ENCODE measurements at places on chromosomes 7 and 10. TPM values are rescaled to one million over a fixed set of nuclear protein-coding genes. Genes with fewer than 3 reads are reported as not detected.

DNA sequence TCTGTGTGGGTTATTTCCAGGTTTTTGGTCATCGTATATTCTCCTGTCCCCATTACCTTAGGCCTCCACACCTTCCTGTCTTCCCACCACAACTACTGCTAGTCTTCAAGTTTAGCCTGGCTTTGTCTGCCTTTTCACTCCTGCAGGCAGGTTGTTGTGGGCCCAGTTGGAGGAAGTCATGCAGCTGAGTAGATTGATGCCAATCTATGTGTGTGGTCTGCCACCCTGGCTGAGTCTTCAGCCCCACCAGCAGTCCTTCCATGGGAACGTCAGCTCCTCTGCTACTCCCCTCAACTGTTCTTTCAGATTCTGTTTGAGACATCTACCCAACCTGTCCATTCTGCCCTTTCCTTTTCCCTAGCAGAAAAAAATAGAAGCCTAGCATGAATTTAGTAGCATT is 6.3 kb downstream of the RINT1 start:
- H3K4me3 ChIP-seq: no peak overlapping the region
- DNase-seq: no peak
- no peak overlapping the region for H3K27ac ChIP-seq
- peaks cover 57% of the 10 kb centered on the region for H3K36me3 ChIP-seq
- no peaks in the 10 kb centered on the region for H3K27me3 ChIP-seq

DNA sequence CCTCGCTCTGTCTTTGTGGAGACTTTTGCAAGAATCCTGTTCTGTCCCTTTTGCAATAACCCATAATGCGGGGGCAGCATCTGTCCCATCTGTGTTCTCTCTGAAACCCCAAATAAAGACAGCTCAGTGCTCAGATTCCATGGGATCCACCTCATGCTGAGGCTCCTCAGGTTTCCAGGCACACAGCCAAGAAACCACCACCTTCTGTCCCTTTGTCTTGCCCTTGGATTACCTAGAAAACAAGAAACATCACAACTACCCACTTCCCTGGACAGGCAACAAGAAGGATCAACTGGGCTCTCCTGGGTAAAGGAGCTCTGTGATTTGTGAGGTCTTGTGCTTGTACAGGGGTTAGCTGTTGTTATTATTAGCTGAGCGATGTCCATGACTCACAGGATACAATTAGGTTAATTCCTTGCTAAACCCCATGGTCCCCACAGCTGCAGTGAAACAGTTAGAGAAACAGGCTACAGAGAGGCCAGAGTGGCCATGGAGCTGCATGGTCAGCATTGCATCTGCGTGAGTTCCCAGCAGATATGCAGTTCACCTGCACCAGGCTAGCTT is 50.2 kb downstream of the CXCL12 start:
- no peaks in the 10 kb centered on the region for H3K27me3 ChIP-seq
- H3K27ac ChIP-seq: no peak overlapping the region
- H3K4me3 ChIP-seq: no peak overlapping the region
- H3K4me1 ChIP-seq: no peaks in the 10 kb centered on the region
- no peak for DNase-seq

NOS3 gene
- 16.3 TPM for polyA plus RNA-seq

ODAD2 gene
- polyA plus RNA-seq: 0.68 TPM

GIMAP6 gene
- not detected for polyA plus RNA-seq

Data from cardiac muscle cell (in vitro differentiated cells and primary cell).